NCI-H1048 (cell line): ENCODE measurements at places on chromosomes 4 and X.

DNA sequence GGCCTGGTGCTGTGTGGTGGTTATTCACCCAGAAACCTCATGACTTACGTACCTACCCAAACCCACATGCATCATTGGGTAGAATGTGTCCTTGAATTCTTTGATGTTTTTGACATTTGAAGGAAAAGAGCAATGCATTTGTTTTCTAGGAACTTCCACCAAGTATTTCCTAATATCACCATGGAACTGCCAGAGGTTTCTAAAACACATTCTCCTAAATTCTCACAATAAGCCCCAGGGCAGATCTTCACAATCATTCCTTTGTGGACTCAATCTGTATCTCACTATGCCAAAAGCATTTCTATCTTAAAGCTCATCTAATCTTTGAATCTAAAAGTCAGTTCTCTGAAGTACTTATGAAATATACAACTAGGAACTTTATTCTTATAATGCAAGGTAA, 8.3 kb upstream of the ODAM start:
- DNase-seq: no peak

- DNase-seq: peak; percentile 80
Observed at GRCh38 chr4:37826295-37827029, at the start of gene PGM2. PGM2 (plus strand) TSS chr4:37826686; CDS start chr4:37826733, 47 bp downstream.

GRCh38 chr4:45160951-45161350, 434.6 kb upstream of the GNPDA2 start:
- DNase-seq: no peak

- DNase-seq: no peak
Observed at GRCh38 chr4:127643791-127644190, 11.0 kb downstream of the INTU start.

GRCh38 chr4:121656269-121656641, 40.5 kb downstream of the ANXA5 start:
- DNase-seq: peak; percentile 38

GRCh38 chr4:89108091-89108490, 3.2 kb upstream of the TIGD2 start:
- no peak for DNase-seq

GRCh38 chr4:34720571-34720970, 1523.7 kb downstream of the ARAP2 start:
- no peak for DNase-seq

DNA sequence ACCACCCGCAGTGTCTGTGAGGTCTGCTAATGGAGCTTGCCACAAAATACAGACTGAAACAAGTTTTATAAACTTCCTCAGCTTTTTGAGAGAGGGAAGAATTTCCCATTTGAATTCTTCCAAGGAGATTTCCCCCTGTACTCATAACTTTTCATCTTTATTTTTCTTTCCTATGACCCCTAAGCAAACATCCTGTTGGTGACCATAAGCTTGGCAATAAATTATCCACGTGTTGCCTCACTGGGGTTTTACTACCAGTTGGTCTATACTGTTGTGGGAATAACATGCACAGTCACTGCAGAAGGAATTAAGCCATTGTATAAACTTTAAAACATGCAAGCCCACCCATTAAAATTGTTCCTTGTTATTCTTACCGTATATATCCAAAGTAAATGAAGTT, 86.2 kb downstream of the SLC39A8 start:
- no peak for DNase-seq

- DNase-seq: no peak
Observed at GRCh38 chr4:103075435-103075893, 1.1 kb downstream of the SLC9B2 start.

- no peak for DNase-seq
Observed at GRCh38 chr4:183989931-183990330, 84.8 kb downstream of the STOX2 start.

DNA sequence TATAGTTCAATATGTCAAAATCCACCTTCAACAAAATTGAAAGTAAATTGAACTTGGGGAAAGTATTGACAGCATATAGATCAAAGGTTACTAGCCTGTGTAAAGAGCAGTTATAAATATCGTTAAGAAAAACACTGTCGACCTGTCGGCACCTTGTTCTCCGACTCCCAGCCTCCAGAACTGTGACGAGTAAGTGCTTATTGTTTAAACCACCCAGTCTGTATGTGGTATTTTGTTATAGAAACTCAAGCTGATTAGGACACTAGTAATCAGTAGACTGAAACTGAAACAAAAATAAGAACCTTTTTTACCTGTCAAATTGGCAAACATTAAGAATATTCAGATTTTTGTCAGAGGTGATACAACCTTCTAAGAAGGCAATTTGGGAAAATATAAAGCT, 17.0 kb downstream of the HTT start:
- DNase-seq: no peak

DNA sequence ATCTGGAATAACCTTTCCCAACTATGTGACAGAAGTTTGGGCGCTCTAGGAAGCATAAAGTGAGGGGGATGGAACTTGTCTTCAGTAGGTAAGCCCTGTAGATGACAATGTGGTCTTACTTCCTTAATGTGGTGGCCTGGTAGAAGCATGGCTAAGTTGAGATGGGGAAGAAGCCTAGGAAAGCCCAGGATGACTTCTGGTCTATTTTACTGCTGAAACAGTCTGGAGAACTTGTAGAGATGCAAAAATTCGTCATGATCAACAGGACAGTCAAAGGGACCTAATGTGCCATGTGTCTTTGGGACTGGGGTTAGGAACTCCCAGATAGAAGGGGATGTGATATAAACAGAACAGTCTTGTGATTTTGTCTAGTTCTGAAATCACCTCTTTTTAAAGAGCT, 40.8 kb downstream of the CCNG2 start:
- no peak for DNase-seq

DNA sequence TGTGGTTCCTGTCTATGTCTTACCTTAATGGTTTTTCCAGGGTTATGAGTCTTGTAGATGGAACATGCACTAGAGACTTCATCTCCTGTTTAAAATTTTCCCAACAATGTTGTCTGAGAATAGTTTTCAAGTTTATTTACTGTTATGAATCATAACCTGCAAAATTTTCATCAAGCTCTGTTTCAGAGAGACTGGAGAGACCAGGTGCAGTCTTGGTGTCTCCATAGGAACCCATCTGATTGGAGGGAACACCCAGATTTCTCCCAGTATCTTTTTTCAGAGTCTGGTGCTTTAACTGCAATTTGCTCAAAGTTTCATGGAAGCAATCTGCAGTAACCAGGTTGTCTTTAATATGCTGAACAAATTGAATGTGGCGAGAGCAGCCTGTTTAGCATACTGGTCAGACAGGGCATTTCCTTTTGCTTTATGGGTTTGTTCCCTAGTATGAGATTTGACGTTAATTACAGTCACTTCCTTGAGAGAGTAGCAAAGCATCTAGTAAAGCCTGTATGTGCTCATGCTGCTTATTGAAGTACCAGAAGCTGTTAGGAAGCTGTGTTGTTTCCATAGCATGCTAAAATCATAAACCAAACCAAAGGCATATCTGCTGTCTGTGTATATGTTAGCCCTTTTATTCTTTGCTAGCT, 18.8 kb upstream of the VSIG1 start:
- DNase-seq: no peak

DNA sequence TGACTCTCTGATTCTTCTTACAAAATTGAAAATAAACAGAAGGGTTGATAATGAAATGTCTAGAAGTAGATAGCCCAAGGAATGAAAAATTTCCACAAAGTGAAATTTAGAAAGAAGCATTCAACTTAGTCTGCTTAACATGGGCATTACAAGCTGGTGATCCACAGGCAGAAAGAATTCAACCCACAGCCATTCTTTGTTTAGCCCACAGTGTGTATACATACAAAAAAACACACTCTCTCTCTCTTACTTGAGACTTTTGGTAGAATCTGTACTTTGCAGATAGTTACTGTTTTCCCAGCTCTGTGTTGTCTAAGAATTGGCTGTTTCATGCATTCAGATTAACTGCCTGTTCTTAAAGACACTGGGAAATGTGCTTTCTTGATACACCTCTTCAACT, 159.8 kb downstream of the SLC4A4 start:
- DNase-seq: no peak

GRCh38 chrX:22310779-22311178, 38.1 kb downstream of the CBLL2 start:
- no peak for DNase-seq

- no peak for DNase-seq
Observed at GRCh38 chr4:152585023-152585441, 49.1 kb upstream of the FBXW7 start.

DNA sequence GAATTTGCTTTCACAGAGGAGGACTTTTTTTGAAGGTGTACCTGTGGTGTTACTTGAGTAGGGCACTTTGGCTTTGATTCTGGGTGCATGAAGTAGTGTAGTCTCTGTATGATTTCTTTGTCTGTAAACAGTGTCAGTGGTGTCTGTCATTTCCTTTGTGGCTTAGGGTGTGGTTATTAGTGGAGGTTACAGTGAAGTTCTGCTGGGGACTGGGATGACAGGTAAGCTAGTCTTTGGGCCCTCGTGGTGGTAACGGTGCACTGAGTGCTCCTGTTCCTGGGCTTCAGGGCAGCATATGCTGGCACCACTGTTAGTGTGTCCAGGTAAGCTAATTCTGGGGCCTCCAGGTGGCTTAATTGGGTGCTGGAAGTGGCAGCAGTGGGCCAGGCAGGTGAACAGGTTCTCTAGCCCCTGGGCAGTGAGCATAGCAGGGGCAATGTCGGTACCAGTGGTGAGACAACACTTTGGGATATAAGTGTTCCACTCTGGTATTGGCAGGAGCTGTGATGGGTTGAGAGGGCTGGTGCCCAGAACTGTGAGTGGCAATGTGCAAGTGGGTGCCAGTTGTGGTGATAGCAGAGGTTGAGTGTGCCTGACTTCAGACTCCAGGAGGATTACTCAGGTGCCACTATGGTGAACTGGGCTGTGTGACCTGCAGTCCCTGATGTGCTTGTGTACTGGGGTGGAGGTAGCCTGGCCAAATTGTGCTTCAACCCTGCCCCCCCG, 26.0 kb upstream of the VSIG1 start:
- no peak for DNase-seq

GRCh38 chr4:114015444-114015899, 36.0 kb upstream of the ARSJ start:
- no peak for DNase-seq

DNA sequence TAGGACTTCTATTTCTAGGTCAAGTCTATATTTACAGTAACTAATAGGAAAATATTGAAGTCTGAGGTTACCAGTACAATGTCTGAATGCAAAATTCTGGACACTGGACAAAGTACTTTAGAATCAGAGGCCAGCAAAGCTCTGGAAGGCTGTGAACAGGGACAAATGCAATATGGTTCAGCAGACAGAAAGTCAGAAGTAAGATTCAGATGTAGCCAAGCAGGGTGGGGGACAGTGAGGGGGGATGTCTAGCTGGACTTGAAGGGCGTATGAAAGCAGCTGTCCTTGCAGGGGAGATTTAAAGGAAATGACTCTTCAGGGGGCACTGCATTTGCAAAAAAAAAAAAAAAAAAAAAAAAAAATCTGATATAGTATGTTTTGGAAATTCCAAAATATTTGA, 2.9 kb downstream of the SORBS2 start:
- DNase-seq: no peak

GRCh38 chr4:162163892-162164759, at the start of gene FSTL5:
FSTL5 (minus strand) TSS chr4:162164000; CDS start chr4:162111396, 52,604 bp downstream.
- DNase-seq: no peak

DNA sequence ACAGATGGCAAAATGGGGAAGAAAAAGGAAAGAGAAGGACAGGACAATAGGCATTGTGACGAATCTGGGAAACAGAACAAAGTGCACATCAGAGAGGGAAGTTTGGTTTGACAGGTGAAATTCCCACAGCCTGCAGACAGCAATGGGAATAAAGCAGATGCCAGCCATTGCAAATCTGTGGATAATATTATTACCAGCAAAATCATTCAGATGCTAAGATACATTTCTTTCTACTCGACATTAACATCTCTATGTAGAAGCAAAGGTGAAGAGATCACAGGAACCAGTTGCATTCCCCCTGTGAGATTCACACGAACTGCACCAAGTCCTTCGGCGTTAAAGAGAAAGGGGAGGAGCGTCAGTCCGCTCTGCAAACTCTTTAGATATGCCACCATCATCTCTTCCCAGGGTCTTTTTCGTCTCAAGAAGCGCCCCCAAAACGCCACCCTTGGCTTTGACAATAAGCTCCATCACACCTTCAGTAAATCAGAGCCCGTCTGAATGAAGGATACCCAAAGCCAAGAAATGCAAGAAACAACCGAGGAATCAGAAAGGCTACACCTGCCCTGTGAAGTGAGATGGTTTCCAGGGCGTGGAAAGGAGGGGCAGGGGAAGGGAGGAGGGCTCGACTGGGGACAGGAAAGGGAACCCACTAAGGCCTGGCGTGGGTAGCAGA, 1.9 kb downstream of the NEUROG2 start:
- DNase-seq: no peak

DNA sequence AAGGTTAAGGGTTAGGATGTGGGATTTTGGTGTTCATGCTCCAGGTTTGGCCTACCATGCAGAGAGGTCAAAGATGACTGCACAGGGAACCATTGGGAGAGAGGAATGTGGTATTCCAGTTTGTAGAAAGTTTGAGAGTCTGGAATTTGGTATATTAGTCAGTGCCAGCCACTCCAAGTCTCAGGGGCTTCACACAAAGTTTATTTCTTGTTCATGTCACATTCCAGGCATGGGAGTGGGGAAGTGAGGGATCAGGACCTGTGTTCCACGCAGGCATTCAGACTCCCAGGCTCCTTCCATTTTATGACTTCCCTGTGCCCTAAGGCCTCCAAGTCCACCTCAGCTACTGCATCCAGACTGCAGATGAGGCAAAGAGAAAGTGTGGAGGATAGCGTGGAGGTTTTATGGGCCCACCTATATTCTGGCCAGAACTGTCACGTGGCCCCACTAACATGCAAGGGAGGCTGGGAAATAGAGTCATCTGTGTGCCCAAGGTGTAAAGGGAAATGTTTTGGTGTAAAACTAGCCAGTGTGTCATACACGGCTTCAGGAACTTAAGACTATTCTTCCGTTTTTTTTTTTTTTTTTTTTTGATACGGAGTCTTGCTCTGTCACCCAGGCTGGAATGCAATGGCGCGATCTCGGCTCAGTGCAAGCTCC, 140.6 kb upstream of the SCML1 start:
- DNase-seq: no peak

DNA sequence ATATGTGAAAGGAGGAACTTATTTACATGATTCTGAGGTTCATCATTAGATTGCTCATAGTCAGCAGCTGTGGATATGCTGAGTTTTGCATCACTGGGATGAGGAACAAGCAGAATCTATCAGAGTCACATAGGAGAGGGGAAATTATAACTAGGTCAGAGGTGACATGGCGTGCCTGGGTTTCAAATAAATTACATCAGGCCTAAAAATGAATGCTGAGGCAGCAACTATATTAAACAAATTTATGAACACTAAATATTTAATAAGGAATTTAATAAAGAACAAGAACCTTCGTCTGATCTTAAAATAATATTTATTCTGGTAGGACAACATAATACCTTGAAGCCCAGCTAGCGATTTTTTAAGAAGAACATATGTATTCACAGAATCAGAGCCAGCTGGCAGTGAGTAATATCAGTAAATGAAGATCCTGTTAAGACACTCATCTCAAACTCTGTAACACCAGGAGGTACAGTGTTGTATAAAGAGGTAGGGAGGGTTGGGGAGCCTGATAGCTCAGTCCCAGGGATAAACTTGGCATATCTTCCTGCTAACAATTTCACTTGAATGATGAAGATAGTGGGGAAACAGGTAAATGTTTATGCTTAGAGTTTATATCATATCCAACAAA, 60.9 kb upstream of the HS3ST1 start:
- no peak for DNase-seq
